CD4-positive, alpha-beta memory T cell (primary cell): ENCODE measurements at places on chromosomes 11 and 22.

DNA sequence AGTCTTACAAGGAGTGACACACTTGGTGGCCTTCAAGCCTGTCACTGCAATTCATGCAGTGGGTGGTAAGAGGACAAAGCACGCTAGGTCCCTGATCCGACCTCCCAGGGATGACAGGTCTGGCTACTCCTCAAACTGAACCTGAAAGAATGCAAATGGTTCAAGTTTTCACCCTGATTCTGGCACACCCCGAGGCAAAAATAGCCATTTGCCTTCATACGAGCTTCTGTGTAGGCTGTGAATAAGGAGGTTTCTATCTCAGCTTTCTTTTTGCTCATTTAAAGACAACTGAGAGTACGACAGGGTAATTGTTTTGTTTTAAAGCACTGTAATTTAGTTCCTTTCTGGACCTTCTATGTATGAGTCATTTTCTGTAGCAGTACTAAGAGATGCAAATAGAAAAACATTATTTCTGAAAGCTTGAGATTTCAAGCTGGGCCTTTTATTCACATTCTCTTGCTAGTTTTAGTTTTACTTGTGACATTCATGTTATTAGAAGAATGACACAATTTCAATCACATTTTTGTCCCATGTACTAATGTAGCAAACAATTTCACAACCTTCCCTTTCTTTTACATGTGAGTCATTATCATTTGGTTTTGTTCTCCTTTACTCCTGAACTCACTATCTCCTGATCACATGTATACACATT lies 56.6 kb upstream of the FDX1 start:
- DNase-seq, result no peak

DNA sequence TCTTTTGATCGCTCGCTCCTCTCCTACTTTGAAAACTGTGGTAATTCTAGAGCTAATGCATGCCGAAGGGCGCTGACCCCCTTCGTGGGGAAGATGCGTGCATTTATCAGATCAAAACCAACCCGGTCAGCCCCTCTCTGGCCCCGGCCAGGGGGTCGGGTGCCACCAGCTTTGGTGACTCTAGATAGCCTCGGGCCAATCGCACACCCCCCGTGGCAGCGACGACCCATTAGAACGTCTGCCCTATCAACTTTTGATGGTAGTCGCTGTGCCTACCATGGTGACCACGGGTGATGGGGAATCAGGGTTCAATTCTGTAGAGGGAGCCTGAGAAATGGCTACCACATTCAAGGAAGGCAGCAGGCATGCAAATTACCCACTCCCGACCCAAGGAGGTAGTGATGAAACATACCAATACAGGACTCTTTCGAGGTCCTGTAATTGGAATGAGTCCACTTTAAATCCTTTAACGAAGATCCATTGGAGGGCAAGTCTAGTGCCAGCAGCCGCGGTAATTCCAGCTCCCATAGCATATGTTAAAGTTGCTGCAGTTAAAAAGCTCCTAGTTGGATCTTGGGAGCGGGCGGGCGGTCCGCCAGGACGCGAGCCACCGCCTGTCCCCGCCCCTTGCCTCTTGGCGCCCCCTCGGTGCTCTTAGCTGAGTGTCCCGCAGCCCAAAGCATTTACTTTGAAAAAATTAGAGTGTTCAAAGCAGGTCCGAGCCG lies 3898.2 kb upstream of the OR11H1 start:
- no peak for DNase-seq

DNA sequence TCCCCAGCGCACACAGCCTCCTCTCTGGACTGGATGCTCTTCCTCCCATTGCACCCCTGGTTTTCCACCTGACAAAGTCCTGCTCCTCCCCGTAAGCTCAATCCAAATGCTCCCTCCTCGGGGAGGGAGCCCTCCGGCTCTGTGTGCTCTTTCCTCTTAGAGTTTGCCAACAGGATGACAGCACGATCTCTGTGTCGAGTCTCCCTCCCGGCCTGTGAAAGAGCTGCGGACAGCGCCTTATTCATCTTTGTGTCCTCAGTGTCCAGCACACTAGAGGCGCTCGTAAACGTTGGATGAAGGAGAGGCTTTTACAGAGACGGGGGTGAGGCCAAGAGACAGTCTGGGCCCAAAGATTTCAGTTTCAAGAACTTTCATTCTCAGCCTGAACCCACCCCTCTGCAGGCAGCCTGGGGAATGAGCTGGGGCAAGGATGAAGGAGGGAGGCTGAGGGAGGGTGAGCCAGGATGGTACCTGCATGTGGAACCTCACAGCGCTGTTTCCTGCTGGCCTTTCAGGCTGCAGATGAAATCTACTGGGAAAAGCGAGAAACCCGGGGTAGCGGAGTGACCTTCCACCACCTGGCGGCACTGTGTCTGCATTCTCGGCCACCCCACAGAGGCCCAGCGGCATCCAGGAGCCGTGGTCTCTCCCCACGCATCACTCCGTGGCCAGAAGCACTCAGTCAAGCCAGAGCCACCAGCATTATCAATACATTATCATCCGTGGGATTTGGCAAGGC lies 8.5 kb upstream of the TMPRSS4 start:
- DNase-seq, result no peak

DNA sequence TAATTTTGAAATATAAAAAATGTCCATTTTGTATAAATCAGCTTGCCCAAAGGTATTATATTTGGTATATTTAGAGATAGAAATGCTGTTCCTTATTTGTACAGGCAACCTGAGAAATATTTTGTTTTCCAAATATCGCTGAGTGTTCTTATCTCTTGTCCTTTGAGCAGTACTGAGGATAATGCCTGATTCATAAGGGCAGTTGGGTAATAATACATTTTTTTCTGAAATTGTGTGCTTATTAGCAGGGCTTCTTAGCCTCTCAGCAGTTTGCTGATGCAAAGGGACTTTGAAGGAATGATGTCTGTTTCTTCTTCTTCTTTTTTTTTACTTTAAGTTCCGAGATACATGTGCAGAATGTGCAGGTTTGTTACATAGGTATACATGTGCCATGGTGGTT lies 69.1 kb downstream of the LDLRAD3 start:
- no peak for DNase-seq

DNA sequence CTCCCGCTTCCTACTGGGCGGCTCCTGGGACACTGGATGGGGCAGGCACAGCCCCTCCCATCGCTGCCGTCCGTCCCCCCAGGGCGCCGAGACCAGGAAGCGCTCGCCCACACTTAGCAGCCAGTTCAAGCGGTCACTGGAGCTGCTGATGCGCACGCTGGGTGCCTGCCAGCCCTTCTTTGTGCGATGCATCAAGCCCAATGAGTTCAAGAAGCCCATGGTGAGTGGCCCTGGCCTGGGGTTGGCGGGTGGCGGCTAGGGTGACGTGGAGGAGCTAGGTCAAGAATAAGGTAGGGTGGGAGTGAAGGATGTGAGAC lies 44.6 kb downstream of the MYO7A start:
- no peak for DNase-seq
